ENCODE measurements at places on chromosomes 1 and 21.
A peak's percentile ranks its signal among the peaks of the same experiment; 100 is the strongest.

- DNase-seq = no peak
These were observed 8.4 kb downstream of the DFFB start for GRCh38 chr1:3865606-3866160.

DNA sequence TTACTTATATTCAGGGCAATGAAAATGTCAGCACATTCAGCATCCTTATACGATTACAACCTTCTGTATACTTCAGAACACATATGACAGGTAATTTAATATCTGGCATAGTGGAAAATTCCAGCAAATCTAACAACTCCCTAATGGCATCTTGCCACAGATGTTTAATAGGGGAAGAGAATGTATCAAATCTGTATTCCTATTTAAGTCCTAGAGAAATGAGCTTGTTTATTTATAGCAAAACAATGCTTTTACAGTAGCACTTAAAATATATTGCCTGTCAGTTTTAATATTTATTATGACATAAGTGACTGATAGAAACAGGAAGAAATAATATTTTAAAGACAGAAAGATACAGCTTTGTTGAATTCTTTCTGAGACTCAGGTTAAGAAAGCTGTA, 1101.8 kb upstream of the B3GALT2 start:
- DNase-seq = no peak

DNA sequence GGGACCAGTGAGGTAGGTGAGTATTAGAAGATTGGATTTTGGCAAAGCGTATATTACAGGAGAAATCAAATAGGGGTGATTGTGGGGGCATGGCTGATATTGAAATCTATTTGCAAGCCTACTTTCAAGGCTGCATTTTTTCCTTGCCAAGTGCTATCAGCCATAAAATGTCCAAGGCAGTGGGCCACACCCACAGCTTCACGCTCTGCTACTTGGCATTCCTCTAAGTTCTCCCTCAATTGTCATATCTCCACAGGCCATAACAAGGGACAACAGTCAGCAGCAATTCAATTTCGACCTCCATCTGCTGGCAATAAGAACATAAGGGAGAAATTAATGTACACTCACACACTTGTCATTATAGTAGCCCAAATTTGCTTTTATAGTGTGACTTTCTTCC, 667.1 kb upstream of the PKN2 start:
- DNase-seq = no peak

DNA sequence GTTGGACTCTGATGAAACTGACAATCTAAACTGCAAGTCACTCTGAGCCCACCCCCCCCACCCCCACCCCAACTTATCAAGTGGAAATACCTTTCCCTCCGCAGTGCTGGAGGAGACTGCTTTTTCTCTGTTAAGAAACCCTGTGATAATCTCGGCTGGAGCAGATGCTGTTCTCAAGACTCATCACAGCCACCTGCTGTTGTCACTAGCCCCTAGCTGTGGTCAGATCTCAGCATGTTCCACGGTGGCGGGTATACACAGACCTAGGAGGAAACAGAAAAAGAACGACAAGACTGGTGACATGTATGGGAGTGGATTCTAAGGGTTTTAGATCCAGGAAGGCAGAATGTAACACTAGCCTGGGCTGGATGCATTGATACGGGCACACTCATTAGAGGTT, 2.3 kb downstream of the ACTL8 start:
- no peak for DNase-seq

- no peak for DNase-seq
These were observed 555.8 kb downstream of the PLA2G4A start for GRCh38 chr1:187384504-187384903.

GRCh38 chr1:217747156-217747769, 116.1 kb downstream of the SPATA17 start:
- DNase-seq = no peak

GRCh38 chr1:27496604-27497155, 6.7 kb upstream of the WASF2 start:
- DNase-seq = no peak

- no peak for DNase-seq
These were observed 296.2 kb downstream of the VAV3 start for GRCh38 chr1:107668762-107669161.

DNA sequence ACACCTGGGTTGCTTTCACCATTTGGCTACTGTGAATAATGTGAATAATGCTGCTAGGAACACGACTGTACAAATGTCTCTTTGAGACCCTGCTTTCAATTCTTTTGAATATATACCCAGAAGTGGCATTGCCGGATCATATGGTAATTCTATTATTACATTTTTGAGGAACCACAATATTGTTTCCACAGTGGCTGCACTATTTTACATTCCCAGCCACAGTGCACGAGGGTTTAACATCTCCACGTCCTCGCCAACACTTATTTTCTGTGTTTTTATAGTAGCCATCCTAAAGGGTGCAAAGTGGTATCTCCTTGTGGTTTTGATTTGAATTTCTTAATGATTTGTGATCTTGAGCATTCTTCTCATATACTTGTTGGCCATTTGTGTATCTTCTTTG, 15.7 kb downstream of the FHAD1 start:
- DNase-seq = no peak

GRCh38 chr1:192631749-192632148, 4.2 kb upstream of the RGS13 start:
- DNase-seq = no peak

DNA sequence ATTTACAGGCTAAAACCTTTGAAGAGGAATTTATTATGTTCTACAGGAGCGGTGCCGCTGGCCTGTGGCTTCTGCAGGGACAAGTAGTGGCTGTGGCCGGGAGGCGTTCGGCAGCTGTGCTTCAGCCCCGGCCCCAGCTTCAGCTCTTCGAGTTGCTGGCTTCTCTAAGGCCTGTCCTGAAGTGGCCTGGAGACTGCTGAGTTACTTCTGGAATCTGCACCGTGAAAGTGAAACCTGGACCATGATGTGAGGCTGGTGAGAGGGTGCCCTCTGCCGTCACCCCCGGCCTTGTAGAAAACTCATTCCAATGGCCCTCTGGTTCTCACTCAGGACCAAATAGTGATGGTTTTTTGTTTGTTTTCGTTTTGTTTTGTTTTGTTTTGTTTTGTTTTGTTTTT, 48.1 kb downstream of the PRKCZ start:
- no peak for DNase-seq

GRCh38 chr1:59020151-59020997, 236.5 kb upstream of the JUN start:
- peak; percentile 33 for DNase-seq

GRCh38 chr1:226002667-226003501, 3.7 kb upstream of the SDE2 start:
- DNase-seq = peak; percentile 57

GRCh38 chr1:103477101-103477500, 48.4 kb upstream of the RNPC3 start:
- DNase-seq = no peak

DNA sequence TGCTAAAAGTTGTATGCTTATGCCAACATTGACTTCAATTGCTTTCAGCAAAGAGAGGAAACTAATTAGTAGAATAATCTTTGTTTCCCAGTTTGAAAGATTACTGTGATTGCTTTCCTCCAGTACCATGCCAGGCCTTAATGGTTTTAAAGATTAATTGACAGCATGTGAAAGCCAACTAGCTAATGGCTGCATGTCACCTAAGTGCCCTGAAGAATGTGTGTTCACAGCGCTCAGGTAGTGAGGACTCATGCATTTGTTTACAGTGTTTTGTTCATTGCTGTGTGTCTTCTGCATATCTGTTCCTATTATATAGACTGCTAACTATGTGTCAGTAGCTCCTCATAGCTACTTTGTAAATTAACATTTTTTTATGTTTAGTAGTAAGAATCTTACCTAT, 335.6 kb downstream of the LRRIQ3 start:
- no peak for DNase-seq

GRCh38 chr21:43740497-43741156, 21.7 kb downstream of the PDXK start:
- no peak for DNase-seq

GRCh38 chr1:3908886-3909517, 8.9 kb upstream of the C1orf174 start:
- no peak for DNase-seq

GRCh38 chr1:14565090-14565489, 33.4 kb upstream of the KAZN start:
- no peak for DNase-seq

DNA sequence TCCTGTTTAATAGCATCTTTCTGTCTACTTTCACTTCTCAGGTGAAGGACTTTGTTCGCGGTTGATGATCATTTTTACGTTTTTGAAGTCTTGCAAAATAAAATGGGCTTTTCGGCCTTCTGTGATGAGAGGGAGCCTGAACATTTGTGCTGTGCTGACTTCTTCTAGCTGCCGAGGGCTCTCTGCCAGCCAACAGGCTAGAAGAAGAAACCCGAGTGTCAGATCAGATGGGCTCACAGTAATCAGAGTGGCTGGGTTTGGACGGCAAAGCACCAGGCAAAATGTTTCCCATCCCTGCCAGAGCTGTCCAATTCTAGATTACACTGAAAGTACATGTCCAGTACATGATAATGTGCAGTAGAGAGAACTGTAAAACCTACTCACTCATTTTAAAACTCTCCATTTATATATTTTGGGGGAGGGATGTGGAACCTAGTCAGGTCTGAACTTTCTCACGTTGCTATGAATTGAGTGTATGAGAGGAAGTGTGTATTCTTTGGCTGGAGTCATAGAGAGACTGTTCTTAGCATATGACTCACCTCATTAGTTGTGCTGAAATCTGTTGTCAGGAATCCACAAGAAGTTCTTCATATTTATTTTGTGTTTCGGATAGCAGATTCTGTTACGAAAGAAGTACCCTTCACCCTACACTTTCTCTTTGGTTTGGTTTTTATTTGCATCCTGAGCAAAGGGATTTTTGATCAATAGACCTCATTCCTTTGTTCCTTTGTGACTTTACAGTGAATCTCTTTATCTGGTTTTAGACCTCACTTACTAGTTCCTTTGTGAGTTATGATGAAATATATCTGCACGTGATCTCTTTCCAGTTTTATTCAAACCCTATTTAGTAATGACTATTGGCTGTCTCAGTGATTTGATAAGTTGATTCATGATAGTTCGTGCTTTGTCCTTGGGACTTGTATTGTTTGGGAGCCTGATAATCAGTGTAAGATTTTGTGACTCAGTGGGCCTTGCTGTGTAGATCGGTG, 4.8 kb downstream of the ATP1A1 start:
- peak; percentile 30 for DNase-seq

DNA sequence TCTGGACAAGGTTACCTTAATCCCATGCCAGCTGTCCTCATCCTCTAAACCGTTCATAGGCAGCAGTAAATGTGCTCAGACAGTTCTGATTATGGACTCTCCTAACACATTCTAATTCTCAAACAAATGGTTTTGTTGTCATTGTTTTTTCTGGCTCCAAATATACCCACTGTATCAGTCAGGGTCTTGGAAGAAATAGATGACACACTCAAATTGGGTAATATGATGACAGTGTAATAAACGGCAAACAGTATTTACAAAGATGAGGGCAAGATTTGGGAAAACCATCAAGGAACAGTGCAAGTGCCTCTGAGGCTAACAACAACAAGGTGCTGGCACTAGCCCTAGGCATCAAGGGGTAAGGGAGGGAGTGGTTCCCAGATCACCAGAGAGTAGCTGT, 4.3 kb upstream of the CDC20 start:
- DNase-seq = no peak

DNA sequence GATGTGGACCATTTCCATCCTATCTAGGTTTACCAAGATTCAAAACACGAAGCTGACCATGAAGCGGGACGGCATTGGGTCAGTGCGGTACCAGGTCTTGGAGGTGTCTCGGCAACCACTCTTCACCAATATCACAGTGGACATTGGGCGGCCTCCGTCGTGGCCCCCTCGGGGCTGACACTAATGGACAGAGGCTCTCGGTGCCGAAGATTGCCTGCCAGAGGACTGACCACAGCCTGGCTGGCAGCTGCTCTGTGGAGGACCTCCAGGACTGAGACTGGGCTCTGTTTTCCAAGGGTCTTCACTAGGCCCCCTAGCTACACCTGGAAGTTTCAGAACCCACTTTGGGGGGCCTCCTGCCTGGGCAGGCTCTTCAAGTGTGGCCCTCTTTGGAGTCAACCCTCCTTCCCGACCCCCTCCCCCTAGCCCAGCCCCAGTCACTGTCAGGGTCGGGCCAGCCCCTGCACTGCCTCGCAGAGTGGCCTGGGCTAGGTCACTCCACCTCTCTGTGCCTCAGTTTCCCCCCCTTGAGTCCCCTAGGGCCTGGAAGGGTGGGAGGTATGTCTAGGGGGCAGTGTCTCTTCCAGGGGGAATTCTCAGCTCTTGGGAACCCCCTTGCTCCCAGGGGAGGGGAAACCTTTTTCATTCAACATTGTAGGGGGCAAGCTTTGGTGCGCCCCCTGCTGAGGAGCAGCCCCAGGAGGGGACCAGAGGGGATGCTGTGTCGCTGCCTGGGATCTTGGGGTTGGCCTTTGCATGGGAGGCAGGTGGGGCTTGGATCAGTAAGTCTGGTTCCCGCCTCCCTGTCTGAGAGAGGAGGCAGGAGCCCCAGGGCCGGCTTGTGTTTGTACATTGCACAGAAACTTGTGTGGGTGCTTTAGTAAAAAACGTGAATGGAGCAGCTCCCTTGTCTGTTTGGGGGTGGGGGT, 864 bp upstream of the CCDC24 start:
- DNase-seq = no peak

GRCh38 chr1:156601892-156602291, 613 bp upstream of the GPATCH4 start:
- peak; percentile 10 for DNase-seq

Data from activated naive CD8-positive, alpha-beta T cell treated with anti-CD3 and anti-CD28 coated beads, Interleukin-2, amount 50 U/mL, for 24 hours (primary cell).